ENCODE measurements at places on chromosomes 4 and X. TPM values are rescaled to one million over a fixed set of nuclear protein-coding genes. Genes with fewer than 3 reads are reported as not detected.

The GPR173 gene
- not detected for total RNA-seq

The TBC1D25 gene
- 26.3 TPM for total RNA-seq

DNA sequence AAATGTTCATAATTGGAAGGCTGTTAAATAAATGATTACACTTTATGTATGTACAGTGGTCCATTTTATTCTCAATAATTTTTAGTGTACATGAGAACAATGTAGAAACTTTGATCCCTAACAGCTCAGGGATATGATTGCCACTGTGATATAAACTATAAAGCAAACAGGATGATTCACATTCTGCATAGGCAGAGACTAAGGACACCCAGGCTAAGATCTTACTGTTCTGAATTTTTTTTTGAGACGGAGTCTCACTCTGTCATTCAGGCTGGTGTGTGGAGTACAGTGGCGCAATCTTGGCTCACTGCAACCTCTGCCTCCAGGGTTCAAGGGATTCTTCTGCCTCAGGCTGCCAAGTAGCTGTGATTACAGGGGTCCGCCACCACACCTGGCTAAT is 186.6 kb downstream of the PDGFC start:
- no peaks in the 10 kb centered on the region for H3K4me1 ChIP-seq
- no peak overlapping the region for H3K4me3 ChIP-seq
- H3K27me3 ChIP-seq, result no peaks in the 10 kb centered on the region

DNA sequence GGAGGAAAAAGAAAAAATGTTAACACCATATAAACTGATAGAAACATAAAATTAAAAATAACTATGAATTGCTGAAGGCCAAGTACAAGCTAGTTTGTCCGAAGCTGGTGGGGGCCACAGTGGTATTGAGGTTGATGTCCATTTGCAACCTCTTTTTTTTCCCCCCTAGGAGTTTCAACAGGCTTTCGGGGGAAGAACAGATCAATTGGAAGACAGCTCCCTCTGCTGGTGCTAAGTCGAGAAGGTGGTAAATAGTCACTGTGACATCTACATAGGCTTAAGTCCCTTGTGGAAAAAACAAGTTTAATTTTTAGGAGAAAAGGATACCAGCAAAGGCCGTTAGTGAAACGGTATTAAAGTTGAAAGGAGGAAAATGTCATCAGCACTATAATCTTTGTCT is 115.7 kb upstream of the ZXDA start:
- peak; percentile 40 for DNase-seq
- H3K4me3 ChIP-seq, result no peak overlapping the region
- H3K27ac ChIP-seq, result no peak overlapping the region
- no peaks in the 10 kb centered on the region for H3K4me1 ChIP-seq

DNA sequence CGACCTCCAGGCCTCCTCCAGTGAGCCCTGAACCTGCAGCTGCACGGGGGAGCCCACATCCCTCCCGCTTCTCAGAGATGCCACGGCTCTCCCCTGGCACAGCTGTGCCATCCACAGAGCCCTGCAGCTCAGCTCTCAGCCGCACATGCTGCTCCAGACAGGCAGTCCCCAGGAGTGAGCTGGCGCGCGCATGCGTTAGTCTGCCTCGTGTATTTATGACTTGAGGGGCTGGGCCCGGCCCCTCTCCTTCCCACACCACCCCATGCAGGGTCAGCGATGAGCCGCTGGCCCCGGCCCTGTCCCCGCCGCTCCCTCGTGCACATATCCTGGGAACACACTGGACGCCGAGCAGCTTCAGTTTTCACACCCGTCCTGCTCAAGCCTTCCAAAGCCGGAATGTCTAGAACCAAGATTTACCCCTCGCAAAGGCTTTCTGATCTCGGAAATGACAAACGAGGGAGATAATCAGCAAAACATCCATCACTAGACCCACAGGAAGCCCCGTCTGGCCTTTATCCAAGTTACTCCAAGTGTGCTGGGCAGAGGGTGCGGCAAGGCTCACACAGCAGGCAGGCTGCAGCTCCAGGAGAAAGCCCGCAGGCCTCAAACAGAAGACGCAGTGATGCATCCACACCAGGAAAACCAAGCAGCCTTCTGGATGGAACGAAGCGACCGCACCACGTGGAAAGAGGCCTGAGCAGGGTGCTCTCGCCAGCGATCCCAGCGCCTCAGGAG is 24.3 kb downstream of the GAK start:
- no peaks in the 10 kb centered on the region for H3K27me3 ChIP-seq
- H3K36me3 ChIP-seq, result peaks cover 51% of the 10 kb centered on the region
- H3K27ac ChIP-seq, result no peak overlapping the region
- DNase-seq, result no peak
- H3K4me3 ChIP-seq, result no peak overlapping the region

DNA sequence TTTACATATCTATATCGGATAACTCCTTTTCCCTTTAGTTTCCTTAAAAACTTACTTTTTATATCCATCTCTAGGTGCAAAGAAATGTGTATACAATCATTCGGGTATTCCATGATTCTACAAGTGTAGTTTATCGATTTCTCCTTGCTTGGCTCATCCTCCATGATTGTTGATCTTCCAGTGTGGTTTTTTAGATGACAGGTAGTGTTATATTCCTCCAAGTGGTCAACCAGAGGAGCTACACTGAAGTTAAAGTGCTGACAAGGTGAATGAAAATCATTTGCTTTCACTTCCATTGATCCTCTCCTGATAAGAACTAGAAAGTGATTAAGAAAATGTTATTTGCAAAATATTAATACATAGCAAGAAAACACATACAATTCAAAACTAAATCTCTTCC is 38.5 kb downstream of the TMEM156 start:
- H3K27me3 ChIP-seq, result no peaks in the 10 kb centered on the region
- no peak for DNase-seq
- H3K4me1 ChIP-seq, result peaks cover under 1% of the 10 kb centered on the region

DNA sequence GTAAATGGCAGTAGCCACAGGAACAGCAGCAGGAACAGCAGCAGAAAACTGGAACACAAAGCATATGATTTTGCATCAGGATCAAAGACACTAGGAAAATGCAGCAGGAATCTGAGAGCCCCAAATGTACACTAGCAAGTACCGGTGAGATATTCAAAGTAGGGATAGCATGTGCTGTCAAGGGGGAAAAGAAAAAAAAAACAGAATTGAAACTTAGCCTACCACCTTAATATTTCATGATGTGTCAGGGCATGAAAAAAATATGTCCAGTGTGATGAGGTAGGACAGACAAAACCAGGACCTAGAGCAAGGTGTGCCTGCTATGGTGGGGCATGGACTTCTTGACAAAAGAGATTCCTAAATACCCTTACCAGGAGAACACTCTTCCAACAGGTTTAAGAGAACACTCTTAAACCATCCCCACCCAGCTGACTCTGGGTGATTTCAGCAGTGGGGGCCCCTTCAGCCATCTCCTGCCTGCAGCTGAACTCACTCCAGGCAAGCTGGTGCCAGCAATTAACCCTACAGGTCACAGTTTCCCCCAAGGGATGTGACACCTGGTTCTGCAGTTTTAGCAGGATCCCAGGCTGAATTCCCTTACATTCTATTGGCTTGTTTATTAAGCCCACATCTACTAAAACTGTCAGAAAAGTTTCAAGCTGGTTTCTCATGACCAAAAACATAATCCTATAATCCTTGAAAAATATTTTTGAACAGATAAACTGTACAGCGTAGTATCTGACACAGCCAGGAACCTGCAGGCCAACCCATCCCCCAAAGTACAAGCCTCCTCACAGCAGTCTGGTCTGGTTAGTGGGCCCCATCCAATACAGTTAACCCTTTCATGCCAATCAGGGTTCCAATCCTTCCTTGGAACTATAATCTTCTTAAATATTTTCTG is 62.9 kb upstream of the FMR1 start:
- no peak overlapping the region for H3K4me3 ChIP-seq
- no peaks in the 10 kb centered on the region for H3K36me3 ChIP-seq
- H3K27ac ChIP-seq, result no peak overlapping the region
- DNase-seq, result no peak

DNA sequence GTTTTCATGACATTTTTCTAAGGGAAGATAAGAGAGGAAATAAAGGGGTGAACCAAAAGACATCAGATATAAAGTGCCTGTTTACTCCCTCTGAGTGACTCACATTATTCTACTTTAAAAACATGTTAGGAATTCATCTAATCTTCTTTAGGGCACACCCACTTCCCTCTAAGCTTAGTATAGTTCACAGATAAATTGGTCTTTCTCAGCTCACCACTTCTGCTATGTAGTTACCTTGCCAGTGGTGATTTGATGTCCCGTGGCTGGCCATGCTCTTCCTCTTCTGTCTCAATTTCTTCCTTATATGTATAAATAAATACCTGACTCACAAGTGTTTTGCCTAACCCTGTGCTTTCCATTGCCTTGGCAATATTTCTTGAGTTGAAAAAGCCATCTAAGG is 96.8 kb downstream of the PDLIM5 start:
- peaks cover 2% of the 10 kb centered on the region for H3K36me3 ChIP-seq
- no peaks in the 10 kb centered on the region for H3K27me3 ChIP-seq
- no peak overlapping the region for H3K4me3 ChIP-seq
- peaks cover 2% of the 10 kb centered on the region for H3K4me1 ChIP-seq
- H3K27ac ChIP-seq, result no peak overlapping the region

DNA sequence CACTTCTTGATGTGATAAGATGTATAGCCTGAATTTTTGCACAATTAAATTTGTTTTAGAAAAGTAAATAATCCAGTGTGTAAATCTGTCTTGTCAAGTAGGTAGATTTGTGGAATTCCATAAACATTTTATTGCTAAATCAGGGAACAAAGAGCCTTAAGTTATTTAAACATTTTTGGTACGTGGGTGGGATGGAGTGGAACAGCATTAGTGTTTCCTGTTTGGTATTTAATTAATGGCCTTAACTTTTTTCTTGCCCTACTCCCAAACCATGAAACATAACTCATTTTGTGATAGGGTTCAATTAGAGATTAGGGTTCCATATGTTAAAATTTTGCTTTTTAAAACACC is 5.1 kb downstream of the NUDT9 start:
- H3K36me3 ChIP-seq, result peaks cover 3% of the 10 kb centered on the region
- no peaks in the 10 kb centered on the region for H3K27me3 ChIP-seq
- H3K4me3 ChIP-seq, result no peak overlapping the region

DNA sequence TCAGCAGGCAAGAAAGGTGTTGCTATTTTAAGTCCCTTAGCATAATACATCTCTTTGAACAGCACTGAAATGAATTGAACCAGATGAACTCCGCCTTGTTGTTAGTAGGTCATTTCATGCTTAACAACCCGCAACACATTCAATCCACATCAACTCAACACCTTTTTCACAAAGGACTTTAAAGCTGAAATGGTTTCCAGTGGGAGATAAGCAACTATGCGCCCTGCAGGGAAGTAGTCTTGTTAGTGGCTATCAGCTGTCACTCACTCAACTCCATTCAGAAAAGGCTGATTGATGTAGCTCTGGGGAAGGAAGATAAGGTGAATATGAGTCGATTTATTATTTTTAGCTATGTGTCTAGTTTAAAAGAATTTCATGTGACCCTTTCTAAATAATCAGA is 46.0 kb downstream of the ATP8A1 start:
- H3K36me3 ChIP-seq, result peaks cover 57% of the 10 kb centered on the region
- peaks cover 33% of the 10 kb centered on the region for H3K4me1 ChIP-seq
- H3K4me3 ChIP-seq, result no peak overlapping the region

DNA sequence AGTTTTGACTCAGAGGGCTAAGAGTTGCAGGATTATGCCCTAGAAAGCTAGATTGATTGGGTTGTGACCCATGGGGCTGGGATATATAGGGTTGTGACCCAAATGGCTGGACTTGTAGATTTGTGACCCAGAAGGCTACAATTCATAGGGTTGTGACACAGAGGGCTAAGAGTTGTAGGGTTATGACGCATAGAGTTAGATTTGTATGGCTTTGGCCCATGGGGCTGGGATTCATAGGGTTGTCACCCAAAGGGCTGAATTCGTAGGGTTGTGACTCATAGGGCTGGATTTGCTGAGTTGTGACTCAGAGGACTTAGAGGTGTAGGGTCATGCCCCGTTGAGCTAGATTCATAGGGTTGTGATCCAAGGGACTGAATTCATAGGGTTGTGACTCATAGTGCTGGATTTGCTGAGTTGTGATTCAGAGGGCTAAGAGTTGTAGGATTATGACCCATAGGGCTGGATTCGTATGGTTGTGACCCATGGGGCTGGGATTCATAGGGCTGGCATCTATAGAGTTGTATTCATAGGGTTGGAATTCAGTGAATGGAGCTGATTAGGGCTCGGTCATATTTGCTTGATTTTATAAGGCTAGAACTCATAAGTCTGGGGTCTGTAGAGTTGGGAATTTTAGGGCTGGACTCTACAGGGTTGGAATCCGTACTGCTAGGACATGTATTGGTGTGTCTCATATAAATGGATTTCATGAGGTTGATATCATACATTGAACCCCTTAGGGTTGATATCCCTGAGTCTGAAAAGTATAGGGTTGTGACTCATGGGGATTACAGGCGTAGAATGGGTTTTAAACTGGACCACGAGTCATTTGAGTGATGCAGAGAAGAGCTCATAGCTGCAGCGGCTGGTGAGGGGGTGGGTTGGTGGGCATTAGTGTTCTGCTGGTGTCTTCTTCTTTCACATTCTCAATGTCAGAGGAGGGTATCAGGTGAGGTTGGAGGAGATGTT is 125.7 kb downstream of the CRLF2 start:
- no peaks in the 10 kb centered on the region for H3K4me1 ChIP-seq
- no peak overlapping the region for H3K4me3 ChIP-seq
- no peak overlapping the region for H3K27ac ChIP-seq
- DNase-seq, result no peak
- H3K36me3 ChIP-seq, result no peaks in the 10 kb centered on the region
- H3K27me3 ChIP-seq, result no peaks in the 10 kb centered on the region

GRCh38 chrX:42973321-42973720 is 195.4 kb upstream of the PPP1R2C start:
- H3K27me3 ChIP-seq, result no peaks in the 10 kb centered on the region
- H3K4me1 ChIP-seq, result peaks cover 11% of the 10 kb centered on the region
- no peak overlapping the region for H3K4me3 ChIP-seq
- peak; percentile 37 for DNase-seq

GRCh38 chrX:154307202-154307601 is 11.6 kb downstream of the TKTL1 start:
- H3K4me3 ChIP-seq, result no peak overlapping the region
- DNase-seq, result no peak
- H3K4me1 ChIP-seq, result peaks cover 40% of the 10 kb centered on the region
- no peaks in the 10 kb centered on the region for H3K27me3 ChIP-seq
- H3K36me3 ChIP-seq, result no peaks in the 10 kb centered on the region

DNA sequence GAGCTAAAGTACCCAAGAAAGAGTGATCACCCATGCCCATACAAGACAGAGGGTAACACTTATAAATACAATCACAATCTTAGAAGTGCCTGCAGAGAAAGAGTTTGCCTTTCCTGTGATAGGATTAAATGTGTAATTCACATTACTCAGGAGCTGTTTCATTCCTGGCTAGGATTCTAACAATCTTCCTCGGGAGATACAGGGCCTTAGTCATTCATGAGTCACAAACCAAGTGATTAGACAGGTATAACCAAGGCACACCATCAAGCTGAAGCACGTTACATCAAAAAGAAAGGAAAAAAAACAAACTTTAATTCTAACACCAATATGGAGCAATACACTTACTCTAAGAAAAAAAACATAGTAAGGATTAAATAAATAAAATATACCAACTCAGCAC is 14.9 kb downstream of the ABCG2 start:
- H3K27ac ChIP-seq, result no peak overlapping the region
- peaks cover 19% of the 10 kb centered on the region for H3K27me3 ChIP-seq
- DNase-seq, result no peak
- H3K36me3 ChIP-seq, result no peaks in the 10 kb centered on the region
- H3K4me3 ChIP-seq, result no peak overlapping the region

GRCh38 chr4:70269674-70270073 is 27.3 kb downstream of the CSN3 start:
- no peaks in the 10 kb centered on the region for H3K27me3 ChIP-seq
- no peak overlapping the region for H3K27ac ChIP-seq
- H3K4me3 ChIP-seq, result no peak overlapping the region
- H3K4me1 ChIP-seq, result no peaks in the 10 kb centered on the region
- no peaks in the 10 kb centered on the region for H3K36me3 ChIP-seq

Measured in activated CD8-positive, alpha-beta memory T cell treated with anti-CD3 and anti-CD28 coated beads, Interleukin-2, amount 10 ng/mL, durations not matched to agents 7 days and 5 days (primary cell).